NCI-H1930 (cell line): ENCODE measurements at places on chromosomes 3 and 15.

DNA sequence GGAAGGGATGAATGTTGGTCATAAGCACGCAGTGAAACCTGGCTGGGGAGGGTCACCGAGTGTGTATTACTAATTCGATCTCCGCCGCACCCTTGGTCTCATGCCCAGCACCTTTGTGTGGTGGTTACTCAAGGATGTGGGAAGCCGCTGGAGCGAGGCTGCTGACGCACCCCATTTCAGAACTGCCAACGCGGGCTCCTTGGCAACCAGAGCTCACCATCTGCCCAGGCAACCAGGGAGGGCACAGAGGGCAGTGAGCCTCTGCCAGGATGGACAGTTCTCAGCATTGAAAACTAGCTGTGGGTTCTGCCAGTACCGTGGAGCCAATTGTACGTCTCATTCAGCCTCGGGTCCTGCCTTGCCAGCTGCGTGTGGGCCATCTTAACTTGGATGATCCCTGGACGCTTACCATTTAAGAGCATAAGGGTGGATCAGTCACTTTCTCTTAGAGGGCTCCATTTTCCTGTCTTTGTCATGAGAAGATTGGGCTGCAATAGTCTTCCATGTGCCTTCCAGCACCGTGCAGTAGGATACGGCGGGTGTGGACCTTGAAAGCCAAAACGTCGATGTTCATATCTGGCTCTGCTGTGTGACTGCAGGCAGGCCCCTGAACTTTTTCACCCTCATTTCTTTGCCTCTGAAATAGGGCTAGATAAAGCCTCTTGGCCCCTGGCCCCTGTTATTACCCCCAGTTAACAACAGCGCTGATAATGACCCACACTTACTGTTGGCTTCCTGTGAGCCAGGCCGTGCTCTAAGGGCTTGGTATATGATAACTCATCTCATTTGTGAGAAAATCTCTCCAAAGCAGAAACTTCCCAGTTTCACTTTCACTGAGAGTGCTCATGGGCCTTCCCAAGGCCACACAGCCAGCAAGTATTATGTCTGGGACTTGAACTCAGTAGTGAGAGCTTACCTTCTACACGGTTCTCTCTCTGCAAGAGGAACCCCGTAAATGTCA lies 238.8 kb downstream of the OPA1 start:
- no peak for DNase-seq

DNA sequence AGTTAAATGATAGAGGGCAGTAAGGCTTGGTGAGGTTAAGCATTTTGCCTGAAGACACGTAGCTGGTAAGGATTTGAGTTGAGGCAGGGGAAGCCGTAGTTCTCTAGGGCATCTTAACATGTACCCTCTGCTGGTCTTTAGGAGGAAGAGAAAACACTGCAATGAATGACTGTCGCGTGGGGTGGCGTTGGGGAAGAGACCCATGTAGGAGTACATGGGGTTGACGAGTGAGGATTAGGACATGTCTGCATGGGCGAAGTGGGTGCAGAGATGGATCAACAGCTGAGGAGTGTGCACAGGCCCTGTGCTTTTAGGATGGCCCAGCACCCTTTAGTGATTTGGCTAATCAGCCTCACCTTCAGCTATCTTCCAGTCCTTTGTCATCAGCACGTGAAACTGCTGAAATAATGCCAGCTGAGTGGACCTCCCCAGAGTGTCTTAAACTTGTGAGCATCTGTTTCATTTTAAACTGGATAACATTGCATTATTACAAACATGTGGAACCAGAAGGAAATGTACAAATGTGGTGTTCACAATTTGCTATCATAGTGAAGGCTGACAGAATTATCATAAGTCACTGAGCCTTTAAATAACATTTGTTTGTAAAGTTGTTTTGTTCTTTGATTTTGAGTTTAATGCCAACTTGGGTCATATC lies 15.3 kb downstream of the P2RY14 start:
- no peak for DNase-seq

- no peak for DNase-seq
Measured at GRCh38 chr3:79521221-79521848, 246.5 kb downstream of the ROBO1 start.

DNA sequence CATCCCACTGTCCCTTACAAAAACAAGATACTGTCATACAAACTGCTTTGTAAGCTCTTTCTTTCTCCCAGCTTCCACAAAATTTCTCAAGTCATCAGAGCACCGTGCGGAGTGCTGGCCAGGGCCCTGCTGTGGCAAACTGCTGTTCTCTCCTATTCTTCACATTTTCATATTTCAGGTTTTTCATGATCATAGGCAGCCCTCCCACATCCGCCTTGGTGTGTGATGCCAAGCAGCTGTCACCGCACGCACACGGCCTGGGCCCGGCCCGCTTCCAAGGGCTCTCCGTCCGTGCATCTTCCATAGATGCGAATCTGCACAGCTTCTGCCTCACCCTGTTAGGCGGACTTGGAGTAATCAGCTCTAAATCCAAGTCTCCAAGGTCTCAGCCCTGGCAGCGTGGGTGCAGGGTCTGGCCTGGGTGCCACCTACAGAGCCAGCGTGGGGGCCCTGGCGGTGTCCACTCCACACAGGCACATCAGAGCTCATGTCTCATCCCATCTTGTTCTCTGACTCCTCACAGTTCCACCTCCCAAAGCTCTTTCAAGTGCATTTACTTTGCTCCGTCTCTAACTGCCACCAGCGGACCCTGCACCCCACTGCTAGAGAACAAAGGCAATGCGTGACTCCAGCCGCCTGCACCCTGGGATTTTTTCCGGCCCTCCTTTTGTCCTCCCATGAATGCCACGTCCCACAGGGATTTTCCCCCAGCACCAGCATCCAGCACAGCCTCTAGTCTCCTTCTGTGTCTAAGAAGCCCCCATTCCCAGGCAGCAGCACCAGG lies 27.2 kb downstream of the CYFIP1 start:
- no peak for DNase-seq

DNA sequence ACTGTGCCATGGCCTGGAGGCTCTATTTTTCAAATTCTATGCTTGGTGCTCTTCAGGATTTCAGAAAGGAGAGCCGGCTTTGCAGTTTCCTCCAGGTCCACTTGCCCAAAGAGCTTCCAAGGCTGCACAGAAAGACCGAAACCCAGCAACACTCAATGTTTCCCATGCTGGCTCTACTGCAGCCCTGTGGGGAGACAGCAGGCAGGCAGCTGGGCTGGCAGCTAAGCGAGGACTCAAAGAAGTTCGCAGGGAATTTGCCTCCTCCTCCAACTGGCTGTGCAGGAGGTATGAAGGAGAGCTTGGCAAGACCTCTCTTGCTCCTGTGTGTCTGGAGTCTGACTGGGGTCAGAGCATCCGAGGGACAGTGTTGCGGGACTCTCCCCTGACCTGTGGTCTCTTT lies 17.4 kb upstream of the ITGA11 start:
- no peak for DNase-seq

DNA sequence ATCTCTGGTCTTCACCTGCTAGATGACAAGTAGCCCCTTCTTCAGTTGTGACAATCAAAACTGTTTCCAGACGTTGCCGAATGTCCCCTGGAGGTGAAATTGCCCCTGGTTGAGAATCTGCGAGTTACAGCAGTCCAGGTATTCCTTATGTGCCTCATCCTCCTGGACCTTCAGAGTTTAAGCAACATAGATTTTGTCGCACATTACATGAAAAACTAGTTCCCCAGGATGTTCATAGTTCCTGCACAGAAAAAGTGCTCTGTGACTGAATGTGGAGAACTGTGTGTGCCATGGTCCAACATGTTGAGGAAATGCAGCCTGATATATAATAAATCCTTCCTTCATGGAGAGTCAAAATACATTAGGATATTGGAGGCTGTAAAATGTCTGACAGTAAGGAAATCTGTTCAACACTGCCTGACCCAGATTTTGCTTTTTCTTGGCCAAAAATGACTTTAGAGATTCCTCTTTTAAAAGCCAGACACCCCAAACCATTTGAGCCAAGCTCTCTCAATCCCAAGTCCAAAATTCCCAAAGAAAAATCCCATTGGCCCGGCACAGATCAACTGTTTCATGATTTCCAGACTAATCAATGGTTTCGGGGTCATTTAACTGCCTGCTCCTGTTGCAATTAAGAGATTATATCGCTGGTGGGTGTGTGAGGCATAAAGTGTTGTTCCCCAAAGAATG lies 20.4 kb upstream of the SHC4 start:
- no peak for DNase-seq

DNA sequence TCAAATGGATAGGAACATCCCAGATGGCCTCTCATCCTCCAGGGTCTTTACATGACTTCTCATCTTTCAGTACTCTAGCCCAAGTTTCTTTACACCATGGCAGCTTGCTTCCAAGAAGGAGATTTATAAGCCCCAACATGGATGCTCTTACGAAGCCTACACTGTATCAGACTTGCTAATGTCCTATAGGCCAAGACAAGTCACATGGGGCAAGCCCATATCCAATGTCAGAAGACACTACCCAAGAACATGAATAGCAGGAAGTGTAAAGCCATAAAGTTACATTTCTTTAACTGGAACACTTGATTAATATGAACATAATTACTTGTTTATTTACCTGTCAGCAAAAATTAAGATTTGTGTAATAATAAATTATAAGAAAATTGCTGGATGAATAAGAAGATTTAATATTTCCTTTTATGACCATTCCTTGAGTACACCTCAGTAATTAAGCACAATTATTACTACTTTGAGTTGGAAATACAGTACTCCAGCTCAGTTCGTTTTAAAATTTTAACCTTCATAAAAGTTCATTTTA lies 5.1 kb downstream of the SPESP1 start:
- no peak for DNase-seq

- no peak for DNase-seq
Measured at GRCh38 chr15:70034596-70034995, 63.1 kb downstream of the TLE3 start.

DNA sequence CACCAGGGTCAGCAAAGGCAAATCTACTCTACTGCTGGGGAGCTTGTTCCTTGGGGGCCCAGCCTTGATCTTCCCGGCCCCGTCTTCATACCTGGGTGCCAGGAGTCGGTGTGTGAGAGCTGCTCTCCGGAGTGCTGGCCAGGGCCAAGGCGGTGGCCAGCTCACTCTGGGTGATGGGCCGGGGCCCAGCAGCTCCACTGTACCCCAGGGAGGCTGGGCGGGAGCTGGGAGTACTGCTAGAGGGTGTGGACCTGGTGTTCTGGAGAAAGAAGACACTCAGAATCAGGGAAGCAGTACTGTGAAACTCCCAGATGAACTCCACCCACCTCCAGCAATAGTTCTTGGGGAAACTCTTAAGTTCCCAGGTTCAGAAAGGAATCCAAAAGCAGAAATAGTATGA lies 11.9 kb downstream of the UBL7 start:
- no peak for DNase-seq

DNA sequence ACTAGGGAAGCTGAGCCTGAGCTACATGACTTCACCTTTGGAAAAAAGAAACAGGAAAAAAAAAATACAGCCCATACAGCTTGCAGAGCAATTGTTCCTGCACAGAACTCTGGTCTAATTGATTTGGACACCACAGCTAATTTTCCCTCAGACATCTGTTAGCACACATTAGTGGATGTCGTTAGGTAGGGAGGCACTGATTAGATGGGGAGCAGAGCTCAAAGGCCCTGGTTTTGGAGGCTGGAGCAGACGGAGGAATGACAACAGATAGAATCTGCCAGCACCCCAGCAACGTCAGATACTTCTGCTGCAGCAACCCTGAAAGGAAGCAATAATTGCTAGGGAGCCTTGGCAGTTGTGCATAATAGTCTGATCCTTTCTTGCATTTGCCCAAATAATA lies 398.9 kb downstream of the LSAMP start:
- DNase-seq = no peak

- DNase-seq = no peak
Measured at GRCh38 chr3:152717252-152717651, 117.7 kb upstream of the P2RY1 start.

DNA sequence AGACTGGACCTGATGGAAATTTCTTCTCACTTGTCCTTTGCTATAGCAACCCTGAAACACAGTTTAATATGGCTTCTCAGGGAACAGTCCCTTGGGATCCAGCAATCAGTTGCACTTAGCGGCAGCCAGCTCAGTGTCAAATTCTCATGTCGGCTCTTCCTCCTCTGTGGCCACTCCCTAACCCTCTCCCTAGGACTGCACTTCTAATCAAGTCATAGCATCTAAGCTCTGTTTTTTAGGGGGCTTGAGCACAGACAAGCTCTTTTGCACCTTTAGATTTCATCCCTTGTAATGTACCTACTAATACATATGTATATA lies 250.5 kb upstream of the TLE3 start:
- no peak for DNase-seq

GRCh38 chr3:190130037-190130436 lies 9.3 kb upstream of the P3H2 start:
- DNase-seq = no peak

DNA sequence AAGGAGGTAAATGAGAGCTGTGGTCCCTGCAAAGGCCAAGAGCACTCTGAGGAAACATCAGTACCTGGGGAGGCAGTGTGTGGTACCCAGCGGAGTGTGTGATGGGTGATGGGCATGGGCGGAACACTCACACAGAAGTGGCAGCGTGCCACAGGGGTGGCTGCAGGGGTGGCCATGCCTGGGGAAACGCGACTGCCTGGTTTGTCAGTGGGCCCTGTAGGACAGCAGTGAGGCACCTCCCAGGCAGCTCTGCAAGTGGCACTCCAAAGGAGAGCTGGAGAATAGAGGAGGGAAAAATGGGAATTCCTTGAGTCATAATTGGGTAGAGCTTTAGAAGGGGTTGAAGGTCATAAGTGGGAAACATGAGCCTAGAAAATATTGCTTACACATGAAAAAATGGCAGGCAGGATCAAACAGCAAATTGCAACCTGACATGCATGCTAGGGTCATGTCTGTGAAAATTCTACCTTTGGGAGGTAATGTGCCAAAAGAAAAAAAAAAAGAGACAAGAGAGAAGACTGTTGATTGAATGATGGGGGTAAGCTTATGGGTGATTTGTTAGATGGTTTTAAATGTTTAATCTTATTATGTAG lies 138.4 kb downstream of the RPLP1 start:
- DNase-seq = no peak

DNA sequence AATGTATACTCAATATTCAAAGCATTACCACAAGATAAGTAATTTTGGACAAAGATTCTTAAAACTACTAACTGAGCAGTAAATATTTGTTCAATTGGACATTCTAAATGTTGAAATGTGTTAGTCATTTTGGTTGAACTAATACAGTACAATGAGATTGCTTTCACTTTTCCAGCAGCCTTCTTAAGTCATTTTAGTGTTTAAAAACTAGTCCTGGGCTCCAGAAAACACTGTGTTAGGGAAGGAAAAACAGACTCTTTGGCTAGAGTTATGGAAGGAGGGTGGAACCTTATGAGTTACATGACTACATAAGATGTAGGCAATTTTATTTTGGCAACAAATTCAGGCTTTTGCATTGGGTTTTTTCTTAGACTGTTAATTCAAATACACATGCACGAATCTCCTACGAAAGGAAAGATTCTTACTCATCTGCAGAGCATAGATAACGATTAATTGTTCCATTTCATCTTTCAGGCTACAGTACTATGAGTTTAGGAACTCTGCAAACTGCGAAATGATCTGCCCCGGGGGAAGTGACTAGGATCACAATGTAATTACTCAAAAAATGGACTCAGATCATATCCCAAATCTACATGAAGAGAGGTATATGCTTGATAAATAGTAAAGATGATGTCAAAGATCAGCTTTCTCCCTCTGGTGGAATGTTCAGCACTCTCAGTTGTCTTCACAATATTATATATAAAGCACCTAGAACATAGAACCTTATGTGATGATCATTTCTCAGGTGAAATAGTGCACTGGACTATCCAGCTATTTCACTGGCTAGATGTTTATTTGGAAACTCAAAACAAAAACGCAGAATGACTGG lies 492.8 kb upstream of the MDFIC2 start:
- no peak for DNase-seq
